Stimulated activated CD8-positive, alpha-beta memory T cell treated with anti-CD3 and anti-CD28 coated beads, Interleukin-4, amount 100 ng/mL, for 48 hours (primary cell): ENCODE measurements at places on chromosomes 3 and 15.

DNA sequence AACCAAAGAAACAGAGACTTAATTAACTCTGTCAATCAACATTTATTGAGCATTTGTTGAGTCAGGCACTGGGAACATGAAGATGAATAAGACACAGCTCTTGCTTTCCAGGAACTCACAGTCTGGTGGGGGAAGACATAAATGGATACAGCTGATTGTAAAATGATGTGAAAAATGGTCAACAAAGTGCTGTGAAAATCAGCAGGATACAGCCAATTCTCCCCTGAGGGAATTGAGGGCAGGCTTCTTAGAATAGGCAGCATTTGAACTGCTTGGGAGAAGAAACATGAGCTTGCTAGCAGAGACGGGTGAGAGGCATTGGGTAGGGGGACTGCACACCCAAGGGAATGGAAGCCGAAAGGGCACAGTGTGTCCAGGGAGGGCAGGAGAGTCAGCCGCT is 41.1 kb downstream of the MFSD1 start:
- DNase-seq = no peak

GRCh38 chr15:41862515-41863116 is 24.0 kb downstream of the PLA2G4B start:
- DNase-seq = no peak

DNA sequence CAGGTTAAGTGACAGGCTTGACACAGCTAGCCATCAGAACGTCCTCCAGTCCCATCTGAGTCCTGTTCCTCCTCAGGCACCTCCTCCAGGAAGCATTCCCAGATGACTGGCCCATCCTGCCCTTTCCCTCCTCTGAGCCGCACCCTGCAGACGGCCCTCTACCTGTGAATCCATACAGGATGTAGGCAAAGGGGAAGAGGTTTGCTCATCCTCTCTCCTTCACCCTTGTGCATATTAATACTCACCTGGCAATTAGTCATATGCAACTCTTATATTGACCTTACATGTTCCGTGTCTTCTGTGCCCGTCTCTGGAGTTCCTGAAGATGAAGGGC is 61.9 kb downstream of the SMAD3 start:
- no peak for DNase-seq

- DNase-seq = no peak
Observed at GRCh38 chr15:96345560-96346399, 15.3 kb downstream of the NR2F2 start.

- DNase-seq = no peak
Observed at GRCh38 chr15:90460142-90460824, 69.4 kb upstream of the CRTC3 start.

GRCh38 chr15:82802497-82802896 is 3.4 kb downstream of the FSD2 start:
- no peak for DNase-seq

DNA sequence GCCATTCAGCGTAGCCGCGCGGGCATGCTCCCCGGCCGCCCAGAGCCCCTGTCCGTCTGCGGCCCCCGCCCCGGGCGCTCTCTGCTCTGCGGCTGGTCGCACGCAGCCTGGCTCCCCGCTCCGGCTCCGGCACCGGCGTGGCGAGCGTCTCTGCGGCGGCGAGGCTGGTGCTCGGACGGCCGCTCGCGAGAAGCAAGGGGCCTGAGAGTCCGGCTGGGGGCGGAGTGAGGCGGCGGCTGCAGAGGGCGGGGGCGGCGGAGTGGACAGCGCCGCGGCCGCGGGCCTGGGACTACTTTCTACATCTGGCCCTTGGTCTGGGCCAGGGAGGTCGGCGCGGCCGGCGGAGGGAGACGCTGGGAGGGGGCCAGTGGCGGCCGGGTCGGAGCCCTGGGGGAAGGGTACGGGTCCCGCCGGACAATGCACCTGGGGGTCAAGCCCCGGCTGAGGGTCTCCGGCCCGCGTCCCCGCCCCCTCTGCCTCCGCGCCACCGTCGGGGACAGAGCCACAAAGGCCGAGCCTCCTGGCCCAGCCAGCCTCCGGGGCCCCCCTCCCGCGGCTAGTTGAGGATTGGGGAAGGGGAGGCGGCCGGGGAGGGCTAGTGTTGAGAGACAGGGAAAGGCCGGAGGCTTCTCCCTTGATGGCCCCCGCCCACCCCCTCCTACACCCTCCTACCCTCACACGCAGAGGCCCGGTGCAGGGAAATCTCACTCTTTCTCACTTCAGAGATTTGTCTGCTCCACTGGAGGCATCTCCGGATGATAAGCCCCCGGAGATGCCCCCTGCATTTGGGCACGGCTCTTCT is at the start of gene PRTG:
Gene PRTG, minus strand, starts transcription at position 226 of the 802 bp plus-strand sequence. Its CDS starts 221 bp downstream, at position 5.
- DNase-seq = no peak
